ENCODE measurements at places on chromosomes 5 and 9.

DNA sequence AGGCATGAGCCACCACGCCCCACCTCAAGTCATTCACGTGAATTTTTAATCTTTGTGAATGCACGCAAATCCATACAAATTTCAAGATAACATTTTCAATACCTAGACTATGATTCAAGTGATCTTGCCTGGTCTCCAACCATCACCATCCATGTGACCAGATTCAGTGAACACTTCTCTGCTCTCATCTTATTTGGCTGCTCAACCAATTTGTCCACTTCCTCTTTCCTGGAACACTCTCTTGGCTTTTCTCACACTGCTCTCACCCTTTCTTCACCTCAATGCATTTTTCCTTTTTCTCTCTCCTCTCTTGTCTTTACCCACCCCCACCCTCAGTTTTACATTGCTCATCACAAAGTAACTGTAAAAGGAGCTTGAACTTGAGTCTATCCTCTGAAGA lies 354.7 kb upstream of the KIF2A start:
- DNase-seq = no peak

DNA sequence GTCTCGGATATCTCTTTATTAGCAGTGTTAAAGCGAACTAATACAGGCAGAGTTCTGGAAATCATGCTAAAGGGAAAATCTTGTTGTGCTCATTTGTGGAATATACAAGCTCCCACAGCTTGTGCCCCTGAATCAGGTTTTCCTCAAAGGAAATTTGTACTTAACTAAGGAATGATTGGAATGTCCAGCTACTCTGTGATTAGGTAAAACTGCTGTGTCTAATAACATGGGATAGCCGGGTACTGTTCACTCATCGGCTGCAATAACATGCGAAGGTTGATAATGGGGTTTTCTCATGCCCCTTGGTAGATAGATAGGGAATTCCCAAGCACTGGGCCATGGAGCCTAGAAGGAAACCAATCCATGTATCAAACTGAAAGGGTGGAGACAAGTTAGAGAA lies 306.7 kb downstream of the NR2F1-AS1 start:
- DNase-seq = no peak

DNA sequence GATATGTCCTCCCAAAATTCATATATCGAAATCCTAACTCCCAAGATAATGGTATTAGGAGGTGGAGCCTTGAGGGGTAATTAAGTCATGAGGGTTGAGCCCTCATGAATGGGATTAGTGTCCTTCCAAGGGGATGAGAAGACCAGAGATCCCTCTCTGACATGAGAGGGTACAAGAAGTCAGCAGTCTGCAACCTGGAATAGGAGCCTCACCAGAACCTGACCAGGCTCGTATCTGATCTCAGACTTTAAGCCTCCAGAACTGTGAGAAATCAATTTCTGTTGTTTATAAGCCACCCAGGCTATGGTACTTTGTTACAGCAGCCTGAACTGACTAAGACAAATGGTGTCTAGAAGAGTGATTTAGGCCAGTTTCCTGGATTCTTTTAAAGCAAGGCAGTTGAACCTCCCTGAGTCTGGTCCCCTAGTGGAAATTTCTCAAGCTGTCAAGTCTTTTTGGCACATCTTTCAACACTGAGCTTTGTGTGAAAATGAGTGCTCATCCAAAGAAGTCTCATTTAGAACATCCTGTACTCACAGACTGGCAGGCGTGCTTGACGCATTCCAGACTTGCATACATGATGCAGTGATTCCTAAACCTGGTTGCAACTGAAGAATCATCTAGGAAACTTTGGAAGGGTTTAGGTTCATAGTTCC lies 254.8 kb upstream of the PPP1R2B start:
- DNase-seq = no peak

- no peak for DNase-seq
Measured at GRCh38 chr9:71609448-71609830, 158.9 kb downstream of the CEMIP2 start.

- DNase-seq = no peak
Measured at GRCh38 chr9:28456861-28457260, 883.6 kb upstream of the C9orf72 start.

DNA sequence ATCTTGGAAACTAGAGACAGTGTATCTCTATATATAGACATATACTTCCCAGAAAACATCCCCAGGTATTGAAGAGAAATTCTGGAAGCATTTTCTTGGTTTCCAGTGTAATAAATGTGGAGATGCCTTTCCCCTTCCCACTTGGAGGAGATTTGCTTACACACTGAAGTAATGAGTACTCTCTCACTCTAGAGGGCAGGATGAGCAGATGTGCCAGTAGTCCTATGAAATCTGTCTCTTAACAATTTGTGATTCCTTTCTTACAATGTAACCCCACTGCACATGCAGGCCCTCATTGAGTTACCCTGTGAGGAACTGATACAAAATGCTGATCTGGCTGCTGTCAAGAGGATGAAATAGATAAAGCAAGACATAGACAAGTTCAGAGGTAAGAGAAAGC lies 567.2 kb downstream of the SLCO4C1 start:
- DNase-seq = no peak

GRCh38 chr9:81377320-81377719 lies 312.0 kb downstream of the TLE1 start:
- no peak for DNase-seq

DNA sequence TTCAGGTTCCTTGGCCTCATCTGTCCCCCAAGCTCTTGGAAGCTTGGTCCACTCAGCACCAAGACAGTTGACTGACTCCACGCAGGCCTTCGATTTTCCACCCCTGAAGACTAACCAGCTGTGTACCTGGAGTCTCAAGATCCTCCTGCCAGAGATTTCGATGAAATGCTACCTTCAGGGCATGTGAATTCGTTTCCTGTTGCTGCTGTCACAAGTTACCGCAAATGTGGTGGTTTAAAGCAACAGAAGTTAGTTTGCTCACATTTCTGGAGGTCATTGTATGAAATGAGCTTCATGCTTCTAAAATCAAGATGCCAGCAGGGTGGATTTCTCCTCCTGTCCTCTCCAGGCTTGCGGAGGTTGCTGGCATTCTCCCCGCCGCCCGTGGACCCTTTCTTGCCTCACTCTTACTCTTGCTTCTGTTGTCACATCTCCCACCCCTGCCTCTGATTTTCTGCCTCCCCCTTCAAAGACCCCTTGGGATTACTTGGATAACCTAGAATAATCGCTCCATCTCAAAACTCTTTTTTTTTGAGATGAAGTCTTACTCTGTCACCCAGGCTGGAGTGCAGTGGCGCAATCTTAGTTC lies 27.6 kb upstream of the RETREG1 start:
- DNase-seq = no peak

DNA sequence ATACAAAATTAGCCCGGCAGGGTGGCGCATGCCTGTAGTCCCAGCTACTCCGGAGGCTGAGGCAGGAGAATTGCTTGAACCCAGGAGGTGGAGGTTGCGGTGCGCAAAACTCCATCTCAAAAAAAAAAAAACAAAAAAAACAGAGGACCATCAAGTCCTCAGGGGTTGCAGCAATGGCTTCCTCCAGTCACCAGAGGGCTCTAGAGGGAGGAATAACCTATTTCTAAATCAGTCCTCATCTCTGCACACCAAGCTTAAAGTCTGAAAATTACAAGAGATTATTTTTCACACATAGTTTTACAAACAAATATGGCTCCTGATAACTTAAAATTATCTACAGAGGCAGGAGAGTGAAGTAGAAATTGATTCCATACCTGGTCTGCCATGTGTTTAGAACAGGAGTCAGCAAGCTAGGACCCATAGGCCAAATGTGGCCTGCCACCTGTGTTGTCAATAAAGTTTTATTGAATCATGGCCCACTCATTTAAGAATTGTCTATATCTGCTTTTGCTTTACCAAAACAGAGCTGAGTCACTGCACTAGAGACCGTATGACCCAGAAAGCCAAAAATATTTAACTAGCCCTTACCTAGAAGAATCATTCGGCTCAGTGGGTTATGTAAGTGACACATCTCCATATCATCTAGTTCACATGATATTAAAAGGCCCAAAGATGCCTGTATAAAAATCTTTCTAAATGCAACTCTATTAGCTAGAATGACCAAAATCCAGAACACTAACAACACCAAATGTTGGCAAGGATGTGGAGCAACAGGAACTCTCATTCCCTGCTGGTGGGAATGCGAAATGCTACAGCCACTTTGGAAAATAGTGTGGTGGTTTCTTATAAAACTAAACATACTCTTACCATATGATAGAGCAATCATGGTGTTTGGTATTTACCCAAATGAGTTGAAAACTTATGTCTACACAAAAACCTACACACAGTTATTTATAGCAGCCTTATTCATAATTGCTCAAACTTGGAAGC lies 207.7 kb downstream of the FRMD3 start:
- DNase-seq = no peak

GRCh38 chr9:35553670-35554543 lies 51.2 kb upstream of the TESK1 start:
- no peak for DNase-seq

DNA sequence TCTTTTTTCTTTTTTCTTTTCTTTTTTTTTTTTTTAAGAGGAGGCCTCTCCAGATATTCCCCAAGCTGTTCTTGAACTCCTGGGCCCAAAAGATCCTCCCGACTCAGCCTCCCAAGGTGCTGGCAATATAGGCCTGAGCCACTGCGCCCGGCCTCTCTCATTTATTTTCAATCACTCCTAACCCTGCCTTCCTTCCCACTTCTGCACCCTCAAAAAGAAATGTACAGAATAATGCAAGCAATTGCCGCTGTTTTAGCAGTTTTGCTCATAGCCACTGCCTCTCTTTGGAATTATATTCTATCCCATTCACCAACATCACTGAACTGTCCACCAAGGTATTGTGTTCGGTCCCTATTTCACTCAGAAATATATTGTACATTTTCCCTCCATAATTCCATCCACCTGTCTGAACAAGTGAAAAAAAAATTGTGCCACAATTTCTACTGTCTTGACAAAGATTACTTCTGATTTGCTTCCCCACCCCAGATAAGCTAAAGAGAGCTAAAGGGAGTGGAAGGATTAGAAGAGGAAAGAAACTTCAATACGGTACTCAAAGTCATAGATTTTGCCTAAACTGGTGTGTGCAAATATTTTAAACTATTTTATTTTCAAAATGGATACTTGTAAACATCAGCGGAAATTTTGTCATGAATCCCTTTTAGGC lies 1.9 kb downstream of the FNBP1 start:
- DNase-seq = no peak

DNA sequence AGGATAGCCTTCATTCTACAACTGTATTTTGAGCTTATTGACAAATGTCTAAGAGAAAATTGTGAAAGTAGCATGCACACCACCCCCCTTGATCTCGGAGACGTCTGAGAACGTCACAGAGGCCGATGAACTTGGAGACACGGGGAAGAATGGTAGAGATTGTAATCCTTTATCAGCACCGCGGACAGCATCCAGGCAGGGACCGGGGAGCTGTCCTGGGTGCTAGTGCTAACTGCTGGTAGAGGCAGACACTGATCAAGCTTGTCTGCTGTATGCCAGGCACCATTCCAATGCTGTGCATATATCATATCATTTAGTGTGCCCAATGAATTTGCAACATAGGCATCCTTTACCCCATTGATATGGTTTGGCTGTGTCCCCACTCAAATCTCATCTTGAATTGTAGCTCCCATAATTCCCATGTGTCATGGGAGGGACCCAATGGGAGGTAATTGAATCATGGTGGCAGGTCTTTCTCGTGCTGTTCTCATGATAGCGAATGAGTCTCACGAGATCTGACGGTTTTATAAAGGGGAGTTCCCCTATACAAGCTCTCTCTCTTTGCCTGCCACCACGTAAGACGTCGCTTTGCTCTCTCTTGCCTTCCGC lies 98.8 kb downstream of the LHX2 start:
- DNase-seq = no peak

DNA sequence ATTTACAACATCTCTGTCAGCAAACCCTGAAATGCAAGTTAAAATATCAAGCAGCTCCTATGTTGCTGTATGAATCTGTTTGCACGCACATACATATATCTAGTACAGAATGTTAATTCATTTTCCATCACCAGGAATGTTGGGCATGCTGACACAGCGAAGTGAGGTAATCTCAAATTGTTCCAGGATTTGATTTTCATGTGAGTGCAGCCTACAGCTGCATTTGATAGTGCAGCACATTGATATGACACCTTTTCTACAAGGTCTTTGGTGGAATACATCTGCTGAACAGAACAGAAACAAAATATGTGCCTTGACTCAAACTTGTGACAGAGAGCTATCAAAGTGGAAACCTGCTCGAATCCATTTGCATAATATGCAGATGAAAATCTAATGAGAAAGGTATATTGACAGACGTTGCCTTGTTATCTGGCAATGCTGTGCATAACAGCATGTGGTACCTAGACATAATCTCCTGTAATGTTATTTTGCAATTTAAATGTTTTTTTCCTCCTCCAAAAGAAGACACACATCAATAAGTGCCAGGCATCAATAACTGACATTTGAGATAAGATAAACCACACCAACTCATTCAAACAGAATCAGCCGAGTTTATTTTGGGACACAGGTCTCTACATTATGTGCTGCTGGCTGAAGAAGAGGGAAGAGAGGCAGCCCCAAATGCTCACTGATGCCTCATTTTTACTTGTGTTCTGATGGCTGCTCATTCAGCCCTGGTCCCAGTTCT lies 512.2 kb downstream of the ZNF608 start:
- DNase-seq = no peak

All from effector CD4-positive, alpha-beta T cell (primary cell).